ENCODE measurements at places on chromosomes 2 and 18. TPM values are rescaled to one million over a fixed set of nuclear protein-coding genes. Genes with fewer than 3 reads are reported as not detected.

Gene IL1RN
- 0.41 TPM for total RNA-seq

Gene CRIM1
- 406 TPM for total RNA-seq

Gene ADRA2B
- total RNA-seq, result not detected

Gene IL36G
- total RNA-seq, result not detected

Gene TMEM37
- 0.12 TPM for total RNA-seq
